ENCODE measurements at places on chromosomes 12 and 14. TPM values are rescaled to one million over a fixed set of nuclear protein-coding genes. Genes with fewer than 3 reads are reported as not detected.

- H3K27ac ChIP-seq: no peak overlapping the region
- H3K4me1 ChIP-seq: no peaks in the 10 kb centered on the region
- DNase-seq: no peak
Observed at GRCh38 chr14:38964630-38965029, 138.4 kb downstream of the SEC23A start.

DNA sequence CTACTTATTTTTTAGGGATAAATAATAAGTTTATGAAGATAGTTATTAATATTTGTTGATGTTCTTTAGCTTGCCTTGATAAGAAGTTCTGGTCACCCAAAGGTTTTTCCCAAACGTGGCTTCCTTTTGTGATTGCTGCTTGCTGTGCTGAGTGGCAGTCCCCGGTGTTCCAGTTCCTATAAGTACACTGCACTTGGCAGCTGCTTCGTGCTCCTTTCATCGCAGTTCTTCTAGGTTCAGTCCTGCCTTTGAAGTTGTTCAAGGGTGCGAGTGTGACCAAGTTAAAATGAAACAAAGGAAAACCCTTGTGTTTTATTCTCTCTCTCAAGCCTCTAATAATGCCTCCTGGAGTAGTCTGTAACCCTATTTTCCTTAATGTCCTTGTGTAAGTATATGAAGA, 128.5 kb upstream of the ATF1 start:
- H3K4me1 ChIP-seq: peaks cover 22% of the 10 kb centered on the region
- H3K4me3 ChIP-seq: no peak overlapping the region
- DNase-seq: no peak
- no peak overlapping the region for H3K27ac ChIP-seq

DNA sequence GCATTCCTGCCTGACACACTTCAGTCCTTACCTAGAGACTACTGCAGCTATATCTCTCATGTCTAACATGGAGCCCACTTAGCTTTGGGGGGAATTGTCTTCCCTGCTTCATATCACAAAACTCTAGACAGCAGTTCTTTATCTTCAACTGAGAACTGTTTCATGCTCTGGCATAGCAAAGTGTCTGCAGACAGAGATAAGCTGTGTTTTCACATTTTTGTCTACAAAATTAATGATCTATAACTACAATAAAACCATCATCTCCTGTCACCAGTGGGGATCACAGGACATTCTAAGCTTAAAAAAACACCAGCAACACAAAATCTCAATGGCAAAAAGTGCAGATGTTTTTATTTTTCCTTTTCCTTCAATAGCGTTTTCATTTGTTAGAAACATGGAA, 137.1 kb upstream of the VRK1 start:
- H3K27me3 ChIP-seq: no peaks in the 10 kb centered on the region
- no peak for DNase-seq
- H3K27ac ChIP-seq: no peak overlapping the region
- H3K36me3 ChIP-seq: no peaks in the 10 kb centered on the region
- H3K4me1 ChIP-seq: peaks cover 6% of the 10 kb centered on the region
- no peak overlapping the region for H3K4me3 ChIP-seq

- no peaks in the 10 kb centered on the region for H3K36me3 ChIP-seq
- DNase-seq: no peak
- no peak overlapping the region for H3K27ac ChIP-seq
- H3K4me1 ChIP-seq: no peaks in the 10 kb centered on the region
- H3K27me3 ChIP-seq: no peaks in the 10 kb centered on the region
Observed at GRCh38 chr14:77314043-77314442, 6.6 kb downstream of the POMT2 start.

DNA sequence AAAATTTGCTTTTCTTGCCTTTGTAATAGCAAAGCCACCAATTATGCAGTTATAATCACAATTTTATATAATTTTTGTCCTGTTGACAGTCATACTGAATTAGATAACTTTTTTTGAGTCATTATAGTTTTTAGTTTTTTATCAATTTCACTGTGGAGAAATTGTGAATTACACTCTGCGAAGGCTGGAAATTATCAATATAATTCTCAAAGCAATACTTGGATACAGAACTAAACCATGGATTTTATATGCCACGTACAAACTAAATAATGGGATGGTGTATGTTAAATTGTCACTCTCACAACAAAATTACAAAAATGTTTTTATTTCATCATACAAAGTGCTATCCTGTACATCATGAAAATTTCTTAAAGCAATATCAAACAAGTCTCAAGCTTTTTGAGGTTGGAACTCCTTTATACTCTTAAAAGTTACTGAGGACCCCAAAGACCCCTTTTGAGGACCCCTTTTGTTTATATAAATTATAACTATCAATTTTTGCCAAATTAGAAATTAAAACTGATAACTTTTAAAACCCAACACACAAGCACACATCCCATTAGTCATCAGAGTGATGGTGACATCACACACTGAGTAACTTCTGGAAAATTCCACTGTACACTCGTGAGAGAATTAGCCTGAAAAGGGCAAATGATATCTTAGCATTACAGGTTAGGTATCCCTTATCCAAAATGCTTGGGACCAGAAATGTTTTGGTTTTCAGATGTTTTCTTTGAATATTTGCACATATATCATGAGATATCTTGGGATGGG, 19.8 kb upstream of the AQP2 start:
- H3K36me3 ChIP-seq: no peaks in the 10 kb centered on the region
- DNase-seq: no peak
- no peaks in the 10 kb centered on the region for H3K4me1 ChIP-seq
- no peak overlapping the region for H3K27ac ChIP-seq
- no peak overlapping the region for H3K4me3 ChIP-seq

DNA sequence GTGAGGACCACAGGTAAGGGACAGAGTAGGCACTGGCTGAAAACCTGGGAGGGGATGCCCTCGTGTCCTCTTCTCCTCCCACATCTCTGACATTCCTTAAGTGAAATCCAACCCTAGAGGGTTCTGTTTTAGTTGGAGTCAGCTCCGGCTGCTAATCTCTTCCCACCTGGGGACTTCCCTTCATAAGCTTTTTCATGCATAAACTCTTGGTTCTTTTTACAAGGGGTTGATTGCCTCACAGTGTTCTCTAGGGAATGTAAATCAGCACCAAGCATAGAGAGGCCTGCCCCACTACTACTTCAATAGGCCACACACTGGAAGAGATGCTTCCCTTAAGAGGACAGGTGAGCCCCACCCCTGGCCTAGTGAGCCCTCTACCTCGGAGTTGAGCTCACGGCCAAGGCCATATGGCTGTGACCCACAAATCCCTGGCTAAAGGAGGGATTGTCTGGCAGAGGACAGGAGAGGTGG, 3.2 kb upstream of the SYNDIG1L start:
- DNase-seq: no peak
- H3K27ac ChIP-seq: no peak overlapping the region
- peaks cover 5% of the 10 kb centered on the region for H3K27me3 ChIP-seq
- no peaks in the 10 kb centered on the region for H3K36me3 ChIP-seq
- no peak overlapping the region for H3K4me3 ChIP-seq

DNA sequence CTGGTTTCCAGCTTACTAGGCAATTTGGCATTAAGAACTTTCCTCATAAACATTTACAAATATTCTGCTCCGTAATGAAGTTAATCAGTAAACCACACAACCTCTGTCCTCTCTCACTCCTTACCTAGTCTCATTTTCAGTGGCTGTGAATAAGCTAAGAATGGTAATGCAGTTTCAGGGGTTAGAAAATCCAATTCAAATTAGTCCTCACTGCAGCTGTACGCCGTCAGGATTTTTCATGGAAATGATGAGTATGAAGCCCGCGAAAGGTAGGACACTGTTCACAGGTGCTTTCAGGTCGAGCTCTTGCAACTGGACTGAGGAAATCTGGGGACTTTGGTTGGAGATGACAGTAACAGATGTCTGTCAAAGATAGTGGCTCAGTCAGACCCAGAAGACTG, 29.6 kb downstream of the NR1H4 start:
- no peaks in the 10 kb centered on the region for H3K27me3 ChIP-seq
- peak overlapping the region; percentile 81 for H3K27ac ChIP-seq
- peak overlapping the region; percentile 15 for H3K4me3 ChIP-seq
- DNase-seq: no peak
- H3K4me1 ChIP-seq: no peaks in the 10 kb centered on the region

- peaks cover 7% of the 10 kb centered on the region for H3K4me1 ChIP-seq
- H3K36me3 ChIP-seq: no peaks in the 10 kb centered on the region
- no peak for DNase-seq
- no peak overlapping the region for H3K27ac ChIP-seq
- H3K27me3 ChIP-seq: no peaks in the 10 kb centered on the region
Observed at GRCh38 chr12:24839268-24839791, 109.6 kb downstream of the BCAT1 start.

DNA sequence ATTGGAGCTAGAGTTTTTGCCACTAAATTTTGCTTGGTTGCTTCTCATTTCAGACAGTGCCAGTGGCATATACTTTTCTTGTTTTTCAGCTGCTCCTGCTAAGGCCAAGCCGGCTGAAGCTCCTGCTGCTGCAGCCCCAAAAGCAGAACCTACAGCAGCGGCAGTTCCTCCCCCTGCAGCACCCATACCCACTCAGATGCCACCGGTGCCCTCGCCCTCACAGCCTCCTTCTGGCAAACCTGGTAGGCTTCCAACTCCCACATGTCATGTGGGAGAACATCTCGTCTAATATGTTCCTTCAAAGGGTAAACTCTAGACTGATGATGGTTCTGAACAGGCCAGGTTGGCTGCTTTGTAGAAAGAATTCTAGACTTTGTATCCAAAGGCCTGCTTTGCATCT, 11.0 kb downstream of the DLST start:
- no peak overlapping the region for H3K4me3 ChIP-seq
- DNase-seq: no peak
- H3K4me1 ChIP-seq: peaks cover 3% of the 10 kb centered on the region
- H3K27ac ChIP-seq: no peak overlapping the region
- no peaks in the 10 kb centered on the region for H3K27me3 ChIP-seq

GRCh38 chr14:51880835-51881580, 20.6 kb downstream of the GNG2 start:
- H3K27me3 ChIP-seq: no peaks in the 10 kb centered on the region
- no peak overlapping the region for H3K4me3 ChIP-seq
- no peaks in the 10 kb centered on the region for H3K4me1 ChIP-seq
- H3K36me3 ChIP-seq: no peaks in the 10 kb centered on the region

DNA sequence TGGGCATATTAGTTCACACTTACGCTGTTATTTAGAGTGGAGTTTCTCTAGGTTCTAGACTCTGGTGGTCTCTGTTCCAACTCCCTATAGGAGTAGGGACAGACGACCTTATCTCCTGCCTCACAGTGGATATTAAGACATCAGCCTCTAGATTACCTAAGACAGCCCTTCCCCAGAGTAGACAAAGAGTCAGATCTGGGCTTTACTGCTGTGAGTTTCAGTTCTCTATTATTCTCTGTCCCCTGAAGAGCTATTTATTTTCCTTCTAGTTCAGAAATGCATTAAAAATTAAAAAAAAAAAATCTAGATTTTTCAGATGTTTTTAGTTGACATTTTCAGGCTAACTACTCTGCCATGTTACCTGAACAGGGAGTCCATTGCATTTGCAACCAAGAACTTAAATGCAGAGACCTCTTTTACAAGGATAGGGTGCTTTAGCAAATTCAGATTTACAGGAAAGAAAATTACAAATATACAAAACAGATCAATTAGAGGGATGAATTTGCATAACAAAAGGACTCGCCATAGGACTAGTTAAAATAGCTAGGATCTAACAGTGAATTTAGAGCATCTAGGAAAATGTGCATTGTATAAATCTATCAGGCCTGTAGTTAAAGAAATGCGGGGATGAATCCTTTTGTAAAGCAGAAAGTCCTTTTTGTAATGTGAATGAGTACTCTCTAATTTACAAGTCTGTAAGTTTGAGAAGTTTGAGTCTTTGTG, 381.4 kb downstream of the APAF1 start:
- no peaks in the 10 kb centered on the region for H3K4me1 ChIP-seq
- DNase-seq: no peak
- no peaks in the 10 kb centered on the region for H3K36me3 ChIP-seq
- H3K27me3 ChIP-seq: no peaks in the 10 kb centered on the region

- no peaks in the 10 kb centered on the region for H3K4me1 ChIP-seq
- no peaks in the 10 kb centered on the region for H3K36me3 ChIP-seq
- no peak for DNase-seq
- H3K27me3 ChIP-seq: no peaks in the 10 kb centered on the region
Observed at GRCh38 chr12:72365151-72365550, 93.0 kb downstream of the TRHDE start.

- H3K4me1 ChIP-seq: no peaks in the 10 kb centered on the region
- H3K27ac ChIP-seq: no peak overlapping the region
Observed at GRCh38 chr12:45701296-45701695, 28.2 kb upstream of the ARID2 start.

DNA sequence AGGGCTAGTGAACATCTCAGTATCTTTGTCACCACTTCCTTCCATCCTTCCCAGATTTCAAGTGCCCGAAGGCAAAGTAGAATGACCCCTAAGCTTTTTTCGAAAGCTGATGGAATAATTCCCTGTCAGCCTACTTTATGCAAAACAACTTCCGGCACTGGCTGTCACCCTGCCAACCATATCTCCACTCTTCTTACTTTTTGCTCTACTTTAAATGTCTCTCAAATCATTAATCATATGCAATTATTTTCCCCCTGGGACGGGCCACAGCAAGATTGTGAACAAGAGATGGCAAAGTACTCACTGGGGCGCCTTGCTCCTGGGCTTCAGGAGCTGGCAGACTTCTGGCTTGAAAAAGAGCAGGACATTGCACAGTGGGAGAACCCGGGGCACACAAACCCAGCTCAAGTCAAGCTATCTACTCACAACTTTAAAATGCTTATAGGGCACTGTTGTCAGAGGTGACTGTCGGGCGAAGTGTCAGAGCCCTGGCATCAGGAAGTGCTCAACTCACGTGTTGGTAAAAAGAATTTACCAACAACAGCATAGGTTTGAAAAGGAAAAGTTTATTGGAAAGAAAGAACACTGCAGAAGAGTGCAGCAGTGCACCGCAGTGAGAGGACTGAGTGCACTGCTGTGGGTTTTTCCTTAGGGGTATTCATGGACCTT, 373.5 kb downstream of the PAWR start:
- H3K4me3 ChIP-seq: no peak overlapping the region
- H3K36me3 ChIP-seq: no peaks in the 10 kb centered on the region
- no peaks in the 10 kb centered on the region for H3K27me3 ChIP-seq

- H3K36me3 ChIP-seq: no peaks in the 10 kb centered on the region
- H3K4me1 ChIP-seq: no peaks in the 10 kb centered on the region
- no peak overlapping the region for H3K27ac ChIP-seq
- no peak overlapping the region for H3K4me3 ChIP-seq
- no peak for DNase-seq
- H3K27me3 ChIP-seq: no peaks in the 10 kb centered on the region
Observed at GRCh38 chr12:5428332-5429221, 3.3 kb upstream of the NTF3 start.

- no peak for DNase-seq
- H3K36me3 ChIP-seq: no peaks in the 10 kb centered on the region
- peaks cover 38% of the 10 kb centered on the region for H3K4me1 ChIP-seq
- H3K27me3 ChIP-seq: no peaks in the 10 kb centered on the region
Observed at GRCh38 chr12:12537421-12537820, 25.2 kb downstream of the DUSP16 start.

- no peak overlapping the region for H3K4me3 ChIP-seq
- H3K4me1 ChIP-seq: peaks cover 1% of the 10 kb centered on the region
- H3K27ac ChIP-seq: no peak overlapping the region
- no peaks in the 10 kb centered on the region for H3K27me3 ChIP-seq
- H3K36me3 ChIP-seq: no peaks in the 10 kb centered on the region
Observed at GRCh38 chr12:63924781-63925180, 80.3 kb downstream of the SRGAP1 start.

- H3K4me1 ChIP-seq: peaks cover 9% of the 10 kb centered on the region
- no peaks in the 10 kb centered on the region for H3K36me3 ChIP-seq
- no peaks in the 10 kb centered on the region for H3K27me3 ChIP-seq
Observed at GRCh38 chr12:89657066-89657465, 51.6 kb downstream of the ATP2B1 start.

SEC23A gene
- polyA plus RNA-seq: 7.6 TPM

ADAM21 gene
- polyA plus RNA-seq: not detected

CIROP gene
- not detected for polyA plus RNA-seq

SMOC1 gene
- polyA plus RNA-seq: 12.5 TPM

ITGB7 gene
- 1.8 TPM for polyA plus RNA-seq

KITLG gene
- 2.4 TPM for polyA plus RNA-seq

HOXC9 gene
- 0.27 TPM for polyA plus RNA-seq

FAR2 gene
- 0.92 TPM for polyA plus RNA-seq

NANOG gene
- 0.04 TPM for polyA plus RNA-seq

CDH24 gene
- 9.6 TPM for polyA plus RNA-seq

AVPR1A gene
- polyA plus RNA-seq: 0.80 TPM

All from pancreas (tissue), 10 donors.